ENCODE measurements at places on chromosomes 3 and 15. TPM values are rescaled to one million over a fixed set of nuclear protein-coding genes. Genes with fewer than 3 reads are reported as not detected.
A peak's percentile ranks its signal among the peaks of the same experiment; 100 is the strongest.

GRCh38 chr15:31559786-31560185 lies 233.2 kb downstream of the KLF13 start:
- DNase-seq: no peak

DNA sequence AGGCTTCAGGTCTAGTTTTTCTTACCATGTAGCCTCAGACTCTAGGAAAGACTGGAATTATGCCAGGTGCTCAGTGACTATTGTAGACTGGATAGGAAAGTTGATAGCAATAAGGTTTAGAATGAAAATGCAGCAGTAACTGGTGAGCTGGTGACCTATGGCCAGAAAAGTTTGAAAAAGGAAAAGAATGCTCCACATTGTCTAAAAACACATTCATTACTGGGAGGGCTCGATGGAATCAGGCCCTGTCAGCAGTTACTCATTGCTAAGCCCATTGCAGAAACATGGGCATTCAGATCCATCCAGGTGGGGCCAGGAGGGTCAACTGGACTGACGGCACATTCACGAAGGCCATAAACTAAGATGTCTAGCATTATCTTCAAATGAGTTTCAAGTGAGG lies 8.7 kb upstream of the MBNL1 start:
- DNase-seq: no peak

GRCh38 chr15:89907289-89907688 lies 5.5 kb downstream of the ARPIN start:
- no peak for DNase-seq

- peak; percentile 82 for DNase-seq
Measured at GRCh38 chr3:136984837-136985236, 27.1 kb downstream of the IL20RB start.

- DNase-seq: peak; percentile 94
Measured at GRCh38 chr3:133930341-133930933, 34.8 kb upstream of the RAB6B start.

GRCh38 chr3:125140011-125140817 lies 72.3 kb downstream of the SLC12A8 start:
- peak; percentile 93 for DNase-seq

DNA sequence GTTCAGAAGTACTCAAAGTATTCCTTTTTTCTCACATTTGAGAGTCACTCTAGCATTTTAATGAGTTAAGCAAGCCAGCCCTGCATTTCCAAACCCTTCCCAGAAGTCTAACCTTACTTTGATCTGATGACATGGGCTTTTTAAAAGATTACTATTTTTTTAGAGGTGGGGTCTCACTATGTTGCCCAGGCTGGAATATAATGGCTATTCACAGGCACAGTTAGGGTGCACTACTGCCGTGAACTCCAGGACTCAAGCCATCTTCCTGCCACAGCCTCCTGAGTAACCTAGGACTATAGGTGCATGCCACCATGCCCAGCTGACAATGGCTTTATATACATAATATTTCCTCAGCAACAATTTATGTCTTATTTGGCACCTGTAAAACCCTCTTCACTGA lies 64.1 kb upstream of the GOLGA6B start:
- no peak for DNase-seq

DNA sequence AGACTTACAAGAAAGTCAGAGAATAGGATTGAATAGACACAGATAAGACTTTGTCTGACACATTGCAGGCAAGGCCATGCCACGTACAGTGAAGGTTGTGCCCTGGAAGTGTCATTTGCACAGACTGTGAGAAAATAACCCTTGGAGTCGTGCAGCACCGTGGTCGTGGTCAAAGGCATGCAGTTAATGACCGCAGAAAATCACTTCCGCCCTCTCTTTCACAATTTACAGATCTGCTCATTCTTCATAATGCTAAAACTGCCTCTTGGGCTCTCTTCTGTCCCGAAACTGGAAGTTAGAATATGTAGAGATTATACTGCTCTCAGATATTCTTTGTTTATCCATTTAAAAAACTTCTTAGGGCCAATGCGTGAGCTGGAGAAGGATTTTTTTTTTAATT lies 73.2 kb upstream of the CTXND1 start:
- DNase-seq: peak; percentile 50

GRCh38 chr15:54816401-54816800 lies 380.3 kb downstream of the RSL24D1 start:
- DNase-seq: no peak

The TIGIT gene
- total RNA-seq: not detected

The LRTM1 gene
- total RNA-seq: not detected

The NKIRAS1 gene
- 14.7 TPM for total RNA-seq

The CCDC191 gene
- total RNA-seq: 4.0 TPM

Measured in osteoblast (primary cell).